ENCODE measurements at places on chromosomes 2 and 18.

GRCh38 chr2:210226223-210226622 is 976 bp upstream of the ACADL start:
- no peak for DNase-seq

- DNase-seq = no peak
Measured at GRCh38 chr18:60021556-60021955, 121.8 kb downstream of the PMAIP1 start.

DNA sequence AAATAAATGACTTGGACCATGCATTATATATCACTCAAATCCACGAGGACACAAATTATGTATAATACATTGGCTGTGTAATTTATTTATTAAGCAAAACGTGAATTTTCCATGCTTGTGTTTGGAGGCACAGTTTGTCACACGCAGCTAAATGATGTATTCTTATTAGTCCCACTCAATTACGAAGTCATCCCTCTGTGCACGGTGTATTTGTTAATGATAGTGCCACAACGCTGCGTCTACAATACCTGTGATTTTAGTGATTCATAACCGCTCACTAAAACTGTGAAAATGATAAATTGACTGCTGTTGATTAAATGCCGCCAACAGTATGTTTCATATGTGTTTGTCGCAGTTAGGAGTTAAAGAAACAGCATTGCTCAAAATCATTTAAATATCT is 358.3 kb downstream of the ZNF516 start:
- no peak for DNase-seq

DNA sequence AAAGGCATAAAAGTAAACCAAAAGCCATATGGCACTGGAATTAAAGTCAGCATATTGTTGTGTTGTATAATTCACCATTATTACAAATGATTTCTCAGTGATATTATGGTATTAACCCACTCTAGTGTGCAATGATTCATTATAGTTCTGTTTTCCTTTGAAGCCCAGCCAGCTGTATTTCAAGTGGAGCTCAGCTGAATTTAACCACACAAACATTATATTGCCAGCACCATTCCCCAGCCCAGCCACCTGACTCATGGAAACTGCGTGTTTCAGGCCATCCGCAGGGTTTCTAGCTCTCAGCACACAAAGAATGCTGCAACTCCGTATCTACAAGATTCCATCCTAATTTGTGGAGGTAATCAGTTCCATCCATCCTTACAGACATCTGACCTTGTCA is 166.8 kb upstream of the CHAC2 start:
- no peak for DNase-seq

GRCh38 chr2:81250270-81250669 is 945.7 kb upstream of the LRRTM1 start:
- DNase-seq = no peak

Data from cardiac fibroblast (primary cell).